ENCODE measurements at places on chromosomes 6 and 20. TPM values are rescaled to one million over a fixed set of nuclear protein-coding genes. Genes with fewer than 3 reads are reported as not detected.

DNA sequence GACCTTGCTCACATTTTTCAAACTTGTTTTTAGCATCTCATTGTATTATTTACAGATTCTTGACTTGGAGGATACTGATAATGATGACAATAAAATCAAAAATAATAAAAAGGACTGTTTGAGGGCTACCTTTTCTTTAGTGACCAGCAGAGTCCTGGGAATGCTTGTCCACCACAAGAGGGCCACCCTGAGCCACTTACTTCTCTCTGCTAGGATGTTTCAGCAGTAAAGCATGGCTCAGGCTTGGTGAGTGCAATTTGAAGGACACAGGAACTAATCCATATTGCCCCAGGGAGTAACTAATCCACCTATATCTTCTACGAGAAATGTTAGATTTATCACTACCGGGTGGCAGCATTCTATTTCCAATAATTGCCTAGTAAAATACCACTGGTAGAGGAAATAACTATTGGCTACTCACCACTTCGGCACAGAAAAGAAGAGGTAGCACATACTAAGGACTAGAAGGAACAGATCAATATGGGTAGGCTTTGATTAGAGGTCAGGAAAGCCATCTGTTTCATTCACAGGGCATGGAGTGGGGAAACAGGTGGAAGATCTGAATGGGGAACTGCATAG lies 5.8 kb upstream of the KIAA0408 start:
- H3K27me3 ChIP-seq, result no peaks in the 10 kb centered on the region
- peaks cover 3% of the 10 kb centered on the region for H3K4me1 ChIP-seq
- no peak overlapping the region for H3K4me3 ChIP-seq
- H3K27ac ChIP-seq, result peak overlapping the region; percentile 63

- H3K27me3 ChIP-seq, result peaks cover 11% of the 10 kb centered on the region
- H3K27ac ChIP-seq, result peak overlapping the region; percentile 48
- no peak for DNase-seq
- peak overlapping the region; percentile 37 for H3K4me3 ChIP-seq
Measured at GRCh38 chr20:59577809-59578435, 26.4 kb upstream of the PHACTR3 start.

- H3K4me1 ChIP-seq, result no peaks in the 10 kb centered on the region
- no peaks in the 10 kb centered on the region for H3K36me3 ChIP-seq
- DNase-seq, result no peak
- H3K27me3 ChIP-seq, result no peaks in the 10 kb centered on the region
- H3K4me3 ChIP-seq, result no peak overlapping the region
- H3K27ac ChIP-seq, result no peak overlapping the region
Measured at GRCh38 chr20:40880063-40880728, 148.4 kb upstream of the TOP1 start.

DNA sequence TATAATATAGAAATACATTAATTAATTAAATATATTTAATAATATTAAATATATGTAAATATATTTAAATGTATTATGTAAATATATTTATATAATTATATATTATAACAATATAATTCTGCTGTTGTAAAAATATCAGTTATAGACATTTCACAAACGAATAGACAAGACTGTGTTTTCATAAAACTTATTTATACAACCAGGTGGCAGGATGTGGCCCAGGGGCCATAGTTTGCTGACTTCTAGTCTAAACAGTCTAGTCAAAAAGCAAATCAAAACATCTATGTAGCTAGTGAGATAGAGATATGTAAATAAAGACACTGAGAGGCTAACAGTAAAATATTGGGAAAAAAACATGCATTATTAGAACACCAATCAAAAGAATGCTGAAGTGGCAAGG lies 136.4 kb downstream of the TBXT start:
- H3K27ac ChIP-seq, result no peak overlapping the region
- H3K27me3 ChIP-seq, result no peaks in the 10 kb centered on the region
- H3K4me1 ChIP-seq, result no peaks in the 10 kb centered on the region
- no peak overlapping the region for H3K4me3 ChIP-seq
- H3K36me3 ChIP-seq, result no peaks in the 10 kb centered on the region
- DNase-seq, result no peak

GRCh38 chr6:144362042-144363018 lies 77.2 kb downstream of the UTRN start:
- no peaks in the 10 kb centered on the region for H3K27me3 ChIP-seq
- peak overlapping the region; percentile 23 for H3K27ac ChIP-seq
- no peak overlapping the region for H3K4me3 ChIP-seq

GRCh38 chr6:43645613-43645964 lies 753 bp downstream of the RSPH9 start:
- H3K4me3 ChIP-seq, result peak overlapping the region; percentile 44
- peak overlapping the region; percentile 72 for H3K27ac ChIP-seq
- DNase-seq, result no peak
- H3K27me3 ChIP-seq, result no peaks in the 10 kb centered on the region

Gene PTCRA
- total RNA-seq, result not detected

DNA sequence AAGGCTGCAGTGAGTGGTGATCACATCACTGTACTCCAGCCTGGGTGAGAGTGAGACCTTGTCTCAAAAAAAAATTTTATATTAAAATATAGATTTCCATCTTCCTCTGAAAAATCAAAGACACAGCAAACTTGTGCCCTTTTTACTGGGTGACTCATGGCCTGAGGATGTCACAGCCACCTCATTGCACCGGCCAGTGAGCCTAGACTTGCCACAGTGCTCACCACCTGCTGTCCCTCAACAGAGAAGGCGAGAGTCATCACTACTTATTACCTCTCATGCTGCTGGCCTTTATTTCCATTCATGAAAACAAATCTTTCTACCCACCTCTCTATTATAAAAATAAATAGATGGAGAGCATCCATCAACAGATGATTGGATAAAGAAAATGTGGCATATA lies 295.8 kb downstream of the PREX1 start:
- no peak overlapping the region for H3K27ac ChIP-seq
- DNase-seq, result no peak
- no peaks in the 10 kb centered on the region for H3K36me3 ChIP-seq
- no peaks in the 10 kb centered on the region for H3K4me1 ChIP-seq
- no peaks in the 10 kb centered on the region for H3K27me3 ChIP-seq

GRCh38 chr6:79115553-79116182 lies 37.6 kb upstream of the PHIP start:
- no peak overlapping the region for H3K4me3 ChIP-seq
- no peaks in the 10 kb centered on the region for H3K36me3 ChIP-seq
- H3K4me1 ChIP-seq, result no peaks in the 10 kb centered on the region
- no peaks in the 10 kb centered on the region for H3K27me3 ChIP-seq
- no peak for DNase-seq
- no peak overlapping the region for H3K27ac ChIP-seq

DNA sequence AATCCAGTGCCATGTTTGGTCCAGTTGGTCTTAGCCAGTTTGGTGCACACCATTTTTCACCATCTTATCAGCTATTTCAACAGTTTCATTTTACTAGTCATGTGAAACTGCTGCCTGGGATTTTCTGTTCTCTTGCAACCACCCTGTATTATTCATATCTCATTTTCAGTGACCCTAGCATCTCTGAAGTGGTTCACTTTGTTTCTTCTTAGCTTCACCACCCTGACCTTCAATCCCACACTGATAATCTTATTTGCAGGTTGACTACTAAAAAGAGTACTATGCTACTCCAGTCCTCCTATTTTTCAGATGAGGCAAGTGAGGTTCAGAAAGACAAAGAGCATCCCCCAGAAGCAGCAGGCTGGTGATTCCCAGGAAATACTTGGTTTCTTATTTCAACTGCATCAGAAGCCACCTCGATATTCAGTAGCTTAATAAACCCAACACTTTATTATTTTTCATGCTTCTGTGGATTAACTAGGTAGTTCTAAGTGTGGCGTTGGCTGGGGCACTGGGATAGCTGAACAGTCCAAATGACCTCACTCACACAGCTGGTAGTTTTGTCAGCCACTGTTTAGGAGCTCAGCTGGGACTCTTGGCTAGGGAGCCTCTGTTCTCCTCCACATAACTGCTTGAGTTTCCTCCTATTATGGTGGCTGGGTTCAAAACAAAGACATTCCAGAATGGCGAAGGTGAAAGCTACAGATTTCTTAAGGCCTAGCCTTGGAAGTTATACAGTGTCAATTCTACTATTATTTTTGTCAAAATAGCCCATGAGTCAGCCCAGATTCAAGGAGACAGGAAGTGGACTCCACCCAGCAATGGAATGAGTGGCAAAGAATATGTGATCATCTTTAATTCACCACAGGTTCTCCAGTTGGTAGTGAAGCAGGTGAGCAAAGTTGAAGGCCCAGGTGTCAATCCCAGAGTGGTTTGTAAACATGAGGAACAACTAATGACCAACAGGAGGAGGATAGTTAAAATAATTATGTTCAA lies 40.6 kb downstream of the BPIFB4 start:
- no peaks in the 10 kb centered on the region for H3K4me1 ChIP-seq
- no peaks in the 10 kb centered on the region for H3K27me3 ChIP-seq
- H3K36me3 ChIP-seq, result no peaks in the 10 kb centered on the region

DNA sequence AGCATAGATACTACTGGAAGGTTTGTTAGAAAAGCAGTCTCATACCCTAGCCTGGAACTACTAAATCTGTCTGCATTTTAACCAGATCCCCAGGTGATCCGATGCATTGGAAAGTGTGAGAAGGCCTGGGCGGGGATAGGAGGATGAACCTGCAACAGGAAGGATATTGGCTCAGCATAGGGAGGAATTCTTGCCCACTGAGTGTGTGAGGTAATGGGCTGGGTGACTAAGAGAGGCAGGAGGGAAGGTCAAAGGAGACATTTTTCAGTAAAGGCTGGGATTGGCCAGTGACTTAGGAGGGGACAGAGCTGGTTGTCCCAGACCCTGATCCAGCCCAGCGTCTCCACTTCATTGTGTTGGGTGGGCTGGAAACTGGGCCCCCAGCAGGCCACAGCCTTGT lies 191.0 kb upstream of the LRFN2 start:
- no peak for DNase-seq
- H3K27me3 ChIP-seq, result no peaks in the 10 kb centered on the region
- H3K36me3 ChIP-seq, result no peaks in the 10 kb centered on the region

DNA sequence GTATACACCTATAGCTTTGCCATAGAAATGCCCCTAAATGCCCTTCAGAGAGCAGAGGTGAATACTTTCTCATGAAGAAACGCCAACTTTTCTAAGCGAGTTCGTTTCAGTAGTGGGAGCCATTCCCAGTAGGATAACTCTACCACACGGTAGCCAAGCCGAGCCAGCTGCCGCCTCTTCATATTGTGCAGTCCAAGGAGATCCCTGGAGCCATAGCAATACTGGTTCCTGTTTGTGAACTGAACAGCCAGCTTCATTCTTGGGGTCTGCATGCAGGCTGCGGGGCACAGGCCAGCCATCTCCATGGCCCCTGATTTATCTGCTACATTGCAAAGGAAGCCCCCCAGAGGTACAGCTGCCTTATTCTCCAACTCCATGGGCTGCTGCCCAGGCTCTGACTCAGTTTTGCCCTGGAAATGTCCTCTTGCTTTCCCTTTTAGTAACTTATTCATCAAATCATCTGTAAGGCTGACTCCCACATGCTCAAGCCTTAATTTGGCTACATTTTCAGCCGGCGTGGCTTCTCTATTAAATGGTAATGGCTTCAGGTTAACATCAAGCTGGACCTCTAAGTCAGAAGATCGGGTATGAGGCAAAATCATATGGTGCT lies 12.8 kb downstream of the FASTKD5 start:
- no peaks in the 10 kb centered on the region for H3K27me3 ChIP-seq
- no peak overlapping the region for H3K4me3 ChIP-seq
- DNase-seq, result no peak
- H3K36me3 ChIP-seq, result no peaks in the 10 kb centered on the region
- no peak overlapping the region for H3K27ac ChIP-seq

GRCh38 chr6:70884074-70884983 lies 72.5 kb downstream of the B3GAT2 start:
- no peak overlapping the region for H3K27ac ChIP-seq
- H3K36me3 ChIP-seq, result no peaks in the 10 kb centered on the region

DNA sequence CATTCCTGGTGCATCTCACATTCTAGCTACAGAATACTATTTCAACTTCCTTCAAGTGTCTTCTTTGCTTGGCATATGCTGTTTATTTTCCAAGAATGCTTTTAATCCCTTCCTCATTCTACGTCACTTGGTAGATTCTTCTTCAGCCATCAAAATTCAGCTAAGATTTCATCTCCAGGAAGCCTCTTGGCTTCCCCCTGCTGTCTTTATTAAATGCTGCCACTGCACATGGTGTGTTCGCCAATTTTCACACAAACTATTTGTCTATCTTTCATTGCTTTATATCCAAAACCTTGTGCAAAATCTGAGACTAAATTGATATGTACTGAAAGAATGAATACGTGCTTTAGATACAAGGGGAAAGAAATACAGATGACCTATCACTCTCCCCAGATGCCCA lies 253.0 kb downstream of the RFPL4B start:
- no peaks in the 10 kb centered on the region for H3K36me3 ChIP-seq
- no peak overlapping the region for H3K27ac ChIP-seq
- H3K4me1 ChIP-seq, result no peaks in the 10 kb centered on the region
- no peaks in the 10 kb centered on the region for H3K27me3 ChIP-seq
- no peak for DNase-seq

Gene HRH3
- total RNA-seq, result not detected

GRCh38 chr20:46305331-46305972 lies 2.8 kb downstream of the CDH22 start:
- H3K27me3 ChIP-seq, result peaks cover 41% of the 10 kb centered on the region
- no peak for DNase-seq
- H3K36me3 ChIP-seq, result no peaks in the 10 kb centered on the region
- H3K4me1 ChIP-seq, result peaks cover 24% of the 10 kb centered on the region

Gene TRMT11
- 17.7 TPM for total RNA-seq

DNA sequence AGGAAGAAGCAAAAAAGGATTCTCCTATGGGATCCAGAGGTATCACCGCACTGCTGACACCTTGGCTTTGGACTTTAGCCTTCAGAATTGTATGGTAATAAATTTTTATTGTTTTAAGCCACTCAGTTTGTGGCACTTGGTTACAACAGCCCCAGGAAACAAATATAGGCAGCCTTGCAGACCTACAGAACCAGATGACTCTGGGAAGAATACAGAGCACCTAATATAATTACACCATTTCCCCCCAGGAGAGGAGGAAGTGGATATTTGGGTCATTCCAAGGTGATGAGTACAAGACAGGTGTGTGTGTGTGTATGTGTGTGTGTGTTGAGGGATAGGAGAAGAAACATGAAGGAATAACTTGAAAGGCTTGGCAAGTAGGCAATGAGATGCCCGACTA lies 84.2 kb upstream of the ENPP5 start:
- H3K4me3 ChIP-seq, result no peak overlapping the region
- DNase-seq, result no peak

GRCh38 chr6:112956696-112957535 lies 609.8 kb downstream of the RFPL4B start:
- no peak overlapping the region for H3K27ac ChIP-seq
- no peaks in the 10 kb centered on the region for H3K27me3 ChIP-seq
- no peak overlapping the region for H3K4me3 ChIP-seq
- no peak for DNase-seq

Gene TP53TG5
- not detected for total RNA-seq

Gene SIRPA
- total RNA-seq, result 36.3 TPM

- no peak for DNase-seq
- no peak overlapping the region for H3K4me3 ChIP-seq
- no peaks in the 10 kb centered on the region for H3K4me1 ChIP-seq
- no peak overlapping the region for H3K27ac ChIP-seq
- H3K36me3 ChIP-seq, result no peaks in the 10 kb centered on the region
Measured at GRCh38 chr6:118029967-118030366, 122.9 kb downstream of the SLC35F1 start.

- no peak overlapping the region for H3K27ac ChIP-seq
- no peak overlapping the region for H3K4me3 ChIP-seq
- H3K27me3 ChIP-seq, result no peaks in the 10 kb centered on the region
- no peaks in the 10 kb centered on the region for H3K36me3 ChIP-seq
- peaks cover 3% of the 10 kb centered on the region for H3K4me1 ChIP-seq
- no peak for DNase-seq
Measured at GRCh38 chr20:815914-816606, 17.5 kb upstream of the FAM110A start.

Gene ELOVL4
- 0.49 TPM for total RNA-seq
